Myometrial cell (primary cell): ENCODE measurements at places on chromosomes 4 and X. TPM values are rescaled to one million over a fixed set of nuclear protein-coding genes. Genes with fewer than 3 reads are reported as not detected.

CLGN gene
- 8.9 and 11.2 TPM in 2 replicates for total RNA-seq

PYURF gene
- 91.1 and 103 TPM in 2 replicates for total RNA-seq

MND1 gene
- total RNA-seq = 12.7 and 15.4 TPM in 2 replicates

KCNIP4 gene
- total RNA-seq = not detected in 2 replicates

ASMT gene
- not detected in 2 replicates for total RNA-seq
